Activated CD4-positive, CD25-positive, alpha-beta regulatory T cell treated with anti-CD3 and anti-CD28 coated beads, Interleukin-2, amount 50 U/mL, for 72 hours (primary cell): ENCODE measurements at places on chromosomes 3 and 15.

GRCh38 chr15:88269356-88270062, 13.0 kb upstream of the NTRK3 start:
- no peak for DNase-seq

GRCh38 chr15:31598620-31599019, 272.0 kb downstream of the KLF13 start:
- DNase-seq, result no peak

DNA sequence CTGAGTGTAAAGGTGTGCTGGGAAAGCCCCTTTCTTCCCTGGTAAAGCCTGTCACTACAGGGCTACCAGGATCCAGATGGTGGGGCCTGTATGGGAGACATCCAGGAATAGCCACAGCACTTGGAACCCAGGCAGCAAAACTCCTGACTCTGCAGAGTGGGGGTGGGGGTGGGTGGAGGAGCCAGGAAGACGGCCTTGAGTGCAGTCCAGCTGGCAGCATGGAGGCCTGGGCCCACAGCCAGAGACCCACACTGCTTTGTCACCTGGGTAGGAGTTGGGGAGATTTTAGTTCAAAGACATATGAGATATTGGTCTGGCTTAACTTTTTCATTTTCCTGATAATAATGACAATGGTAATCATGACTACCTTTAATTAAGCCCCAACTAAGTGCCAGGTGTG, 116.7 kb upstream of the MRPS22 start:
- no peak for DNase-seq

- no peak for DNase-seq
Observed at GRCh38 chr15:65056868-65057548, 10.8 kb downstream of the RASL12 start.

DNA sequence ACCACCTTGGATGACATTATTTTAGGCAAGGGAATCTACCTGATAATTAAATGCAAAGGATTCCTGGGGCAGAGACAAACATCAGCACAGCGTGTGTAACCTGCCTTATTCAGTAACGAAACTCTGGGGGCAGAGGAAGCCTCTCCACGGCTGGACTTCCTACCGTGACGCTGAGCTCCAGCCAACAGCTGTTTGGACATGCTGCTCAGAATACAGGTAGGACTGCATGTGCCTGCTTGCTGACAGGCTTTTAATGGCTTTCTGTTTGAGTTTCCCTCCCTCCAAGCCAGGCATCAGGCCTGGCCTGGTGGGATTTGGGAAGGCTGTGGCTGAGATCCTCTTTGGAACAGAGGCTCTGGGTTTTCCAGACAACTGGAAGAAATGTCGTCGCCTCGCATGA, 150.6 kb downstream of the ADAMTS17 start:
- DNase-seq, result no peak

DNA sequence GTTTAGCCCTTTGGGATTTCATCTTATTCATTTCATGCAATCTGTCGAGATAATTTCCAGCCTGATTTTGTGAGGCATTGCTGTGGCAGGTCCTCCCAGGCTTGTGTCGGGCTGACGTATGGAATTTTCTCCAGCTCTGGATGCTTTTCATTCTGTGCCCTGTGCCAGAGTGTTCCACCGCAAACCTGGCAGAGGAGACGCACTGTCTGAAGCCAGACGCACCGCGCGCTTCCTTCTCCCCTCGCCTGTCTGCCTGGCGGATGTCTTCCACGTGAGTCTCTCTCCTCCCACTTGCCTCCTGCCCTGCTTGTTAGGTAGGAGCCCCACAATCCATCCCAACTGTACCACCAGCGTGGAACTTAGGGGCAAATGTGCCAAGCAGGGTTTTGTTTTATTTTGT, 20.1 kb upstream of the GLCE start:
- DNase-seq, result no peak

GRCh38 chr3:190525634-190526033, 11.7 kb downstream of the IL1RAP start:
- DNase-seq, result no peak

DNA sequence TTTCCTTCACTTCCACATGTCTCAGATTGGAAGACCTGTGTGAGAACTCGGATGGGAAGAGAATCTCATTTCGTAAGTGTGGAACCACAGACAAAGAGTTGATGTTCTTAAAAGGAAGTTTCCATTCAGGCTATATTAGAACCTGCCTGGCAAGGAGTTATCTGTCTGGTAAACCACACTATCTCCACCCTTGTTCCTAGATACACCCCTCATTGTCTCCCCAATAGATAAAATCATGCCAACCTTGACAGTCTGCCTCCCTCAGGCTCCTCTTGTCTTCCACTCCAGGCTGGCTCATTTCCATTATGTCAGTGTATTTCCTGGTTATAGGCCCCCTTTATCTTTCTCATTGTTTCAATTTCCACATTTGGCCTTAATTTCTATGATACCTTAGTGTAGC, 89.2 kb downstream of the TMEM108 start:
- DNase-seq, result no peak

DNA sequence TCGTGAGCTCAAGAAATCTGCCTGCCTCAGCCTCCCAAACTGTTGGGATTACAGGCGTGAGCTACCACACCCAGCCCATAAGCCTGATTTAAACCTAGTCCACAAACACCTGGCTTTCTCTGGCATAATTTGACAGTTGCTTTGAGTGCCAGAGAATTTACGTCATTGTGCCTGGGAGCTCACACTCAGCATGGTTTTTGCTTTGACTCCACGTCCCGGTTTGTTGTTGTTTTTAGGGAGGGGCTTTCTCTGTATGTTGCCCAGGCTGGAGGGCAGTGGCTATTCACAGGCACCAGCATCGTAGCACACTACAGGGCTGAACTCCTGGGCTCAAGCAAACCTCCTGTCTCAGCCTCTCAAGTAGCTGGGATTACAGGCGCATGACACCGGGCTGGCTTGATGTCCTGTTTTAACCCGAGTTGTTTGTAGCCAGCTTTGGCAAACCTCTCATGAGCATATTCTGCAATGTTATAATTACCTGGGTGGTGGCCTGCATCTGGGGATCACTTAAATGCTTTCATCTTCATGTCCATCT, 32.7 kb downstream of the CEMIP start:
- DNase-seq, result no peak

GRCh38 chr3:59777667-59778077, 727.8 kb upstream of the CFAP20DC start:
- DNase-seq, result no peak

DNA sequence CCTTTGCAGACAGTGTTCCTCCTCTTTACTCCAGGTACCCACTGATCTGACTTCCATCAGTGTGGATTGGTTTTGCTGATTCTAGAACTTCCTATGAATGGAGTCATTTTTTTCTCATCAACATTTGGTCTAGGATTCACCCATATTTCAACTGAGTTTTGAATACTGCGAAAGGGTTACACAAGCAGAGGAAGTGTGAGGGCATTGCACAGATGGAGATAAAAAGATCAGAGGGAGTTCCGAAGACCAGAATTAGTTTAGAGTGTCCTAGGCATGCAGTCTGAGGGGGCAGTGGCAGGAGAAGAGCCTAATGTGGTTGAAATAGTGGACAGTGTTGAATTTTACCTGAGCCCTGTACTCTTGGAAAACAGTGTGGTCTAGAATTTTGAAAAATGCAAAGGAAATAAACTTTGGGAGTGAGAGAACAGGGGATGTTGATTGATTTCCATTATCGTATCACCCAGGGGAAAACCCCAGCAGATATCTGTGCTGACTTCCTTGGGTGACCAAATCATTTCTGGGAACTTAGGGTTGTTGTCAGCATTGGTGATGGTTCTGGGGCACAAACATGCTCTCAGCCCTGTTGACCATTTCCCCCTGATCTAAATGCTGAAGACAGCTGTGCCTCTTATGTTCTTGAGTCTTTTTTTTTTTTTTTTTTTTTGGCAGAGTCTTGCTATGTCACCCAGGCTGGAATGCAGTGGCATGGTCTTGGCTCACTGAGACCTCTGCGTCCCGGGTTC, 327.4 kb upstream of the LRRFIP2 start:
- DNase-seq, result no peak

- DNase-seq, result no peak
Observed at GRCh38 chr15:69731081-69731330, 278.4 kb downstream of the RPLP1 start.

DNA sequence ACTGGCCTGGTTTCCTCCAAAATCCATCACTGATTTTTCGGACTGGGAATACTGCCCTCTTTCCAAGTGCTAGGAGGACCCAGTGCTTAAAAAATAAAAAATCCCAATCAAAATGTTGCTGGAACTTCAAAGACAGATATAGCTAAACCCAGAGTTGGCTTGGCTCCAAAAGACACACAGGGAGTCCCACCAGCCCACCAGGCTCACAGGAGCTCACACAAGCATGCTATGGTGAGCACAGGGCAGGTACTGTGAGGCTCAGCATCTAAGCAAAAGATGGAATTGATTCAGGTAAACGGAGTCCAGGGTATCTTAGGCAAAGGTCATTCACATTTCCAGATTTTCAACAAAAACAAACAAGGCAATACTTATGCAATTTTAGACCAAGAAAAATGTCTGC, 3.7 kb downstream of the TRANK1 start:
- DNase-seq, result no peak

DNA sequence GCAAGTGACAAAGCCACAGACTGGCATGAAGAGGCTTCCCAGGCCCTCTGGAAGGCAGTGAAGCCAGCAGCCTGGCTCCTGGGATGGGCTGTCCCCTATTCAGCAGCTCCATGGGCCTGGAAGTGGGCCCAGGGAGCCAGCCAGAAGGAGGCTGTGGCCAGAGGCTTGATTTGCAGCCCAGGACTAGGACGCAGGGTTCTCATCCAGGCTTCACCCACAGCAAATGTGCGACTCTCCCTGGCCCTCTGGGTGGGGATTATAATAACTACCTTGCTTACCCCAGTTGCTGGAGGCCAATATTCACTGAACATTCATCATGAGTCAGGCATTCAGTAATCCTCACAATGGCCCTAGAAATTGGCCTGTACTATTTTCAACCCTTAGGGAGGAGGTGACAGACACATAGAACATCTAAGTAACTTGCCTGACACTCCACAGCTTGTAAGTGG, 24.6 kb upstream of the SRP14 start:
- DNase-seq, result no peak

- no peak for DNase-seq
Observed at GRCh38 chr3:193971261-193971751, 164.6 kb upstream of the HES1 start.

GRCh38 chr3:119187266-119187665, 13.9 kb downstream of the UPK1B start:
- DNase-seq, result no peak

DNA sequence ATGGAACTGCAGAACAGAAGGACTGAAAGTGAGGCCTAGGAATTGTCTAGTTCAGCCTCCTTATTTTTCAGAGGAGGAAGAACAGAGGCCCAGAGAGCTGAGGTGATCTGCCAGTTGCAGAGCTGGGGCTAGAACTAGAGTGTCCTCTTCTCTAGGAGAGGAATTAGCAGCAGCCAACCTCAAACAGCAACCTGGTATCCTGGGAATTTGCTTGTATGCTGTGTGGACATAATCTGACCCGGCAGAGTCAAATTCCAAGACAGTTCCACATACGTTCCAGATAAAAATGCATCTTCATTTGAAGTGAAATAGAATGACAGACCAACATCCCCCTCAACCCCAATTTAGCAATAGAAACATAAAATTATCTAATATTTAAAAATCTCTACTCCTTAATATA, 13.5 kb upstream of the TSC22D2 start:
- no peak for DNase-seq

GRCh38 chr3:105837143-105837740, 31.6 kb downstream of the CBLB start:
- DNase-seq, result no peak

DNA sequence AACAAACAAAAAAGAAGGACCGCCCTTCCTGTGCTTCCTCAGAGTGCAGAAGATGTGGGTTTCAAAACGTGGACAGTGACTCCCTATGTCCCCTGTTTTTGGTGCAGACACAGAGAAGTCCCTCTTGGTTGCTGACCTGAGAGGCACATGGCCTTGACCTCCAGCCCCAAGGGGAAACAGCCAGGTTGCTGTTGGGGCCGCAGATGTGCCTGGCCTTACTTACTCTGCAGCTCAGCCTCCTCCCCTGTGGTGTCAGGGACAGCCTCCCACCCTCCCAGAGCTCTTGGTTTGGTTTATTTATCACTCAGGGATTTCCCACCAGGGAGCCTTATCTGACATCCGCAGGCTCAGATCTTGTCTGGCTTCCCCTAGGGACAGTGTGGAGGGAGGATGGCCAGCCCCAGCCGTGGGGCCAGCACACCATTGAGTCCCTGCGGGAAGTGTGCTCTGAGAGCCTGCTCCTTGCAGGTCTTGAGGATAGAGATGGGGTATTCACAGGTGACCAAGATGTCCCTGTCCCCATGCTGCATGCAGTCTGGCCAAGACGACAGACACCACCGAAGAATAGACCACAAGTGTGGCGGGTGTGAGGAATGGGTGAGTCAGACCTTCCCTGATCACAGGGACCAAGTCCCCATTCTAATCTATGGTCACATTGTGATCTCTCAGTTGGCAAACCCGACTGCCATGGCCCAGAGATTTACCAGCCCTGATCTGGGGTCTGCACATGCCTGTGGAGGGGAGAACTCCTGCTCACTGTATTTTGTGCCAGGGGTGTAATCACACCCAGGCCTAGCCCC, 134.3 kb upstream of the ABHD17C start:
- no peak for DNase-seq

DNA sequence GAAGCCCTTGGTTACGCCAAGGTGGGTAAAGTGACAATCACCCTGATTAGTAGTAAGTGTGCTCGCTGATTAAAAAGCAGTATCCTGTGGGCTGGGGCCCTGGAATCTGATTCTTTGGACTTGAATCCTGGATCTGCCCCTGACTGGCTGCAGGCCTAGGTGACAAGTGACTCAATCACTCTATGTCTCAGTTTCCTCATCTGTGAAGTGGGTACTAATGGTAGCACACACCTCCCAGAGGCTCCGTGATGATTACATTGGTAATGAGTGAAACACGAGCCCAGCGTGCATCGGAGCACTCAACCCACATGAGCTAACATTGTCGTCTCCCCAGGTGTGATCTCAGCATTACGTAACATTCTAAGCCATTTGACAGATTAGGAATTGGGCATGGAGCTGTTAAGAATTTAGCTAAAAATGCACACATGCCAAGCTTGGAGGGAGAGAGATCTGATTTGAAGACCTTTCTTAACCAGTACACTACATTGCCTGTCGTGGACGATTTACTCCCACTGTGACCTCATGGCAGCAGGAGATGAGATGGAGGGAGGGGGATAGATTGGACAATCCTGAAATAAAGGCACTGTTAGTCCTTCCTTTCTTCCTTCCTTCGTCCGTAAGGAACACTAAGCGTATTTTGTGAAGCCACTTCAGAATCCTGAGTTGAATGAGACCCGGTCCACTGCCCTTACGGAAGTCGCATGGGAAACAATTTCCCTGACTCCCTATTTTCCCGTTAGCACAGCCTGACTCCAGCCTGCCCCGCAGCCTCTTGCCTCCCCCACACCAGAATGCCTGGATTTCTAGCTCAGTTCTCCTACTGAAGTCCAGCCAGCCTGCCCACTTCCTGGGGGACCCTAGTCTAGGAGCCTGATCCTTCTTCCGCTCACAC, 32.1 kb downstream of the MGLL start:
- no peak for DNase-seq

DNA sequence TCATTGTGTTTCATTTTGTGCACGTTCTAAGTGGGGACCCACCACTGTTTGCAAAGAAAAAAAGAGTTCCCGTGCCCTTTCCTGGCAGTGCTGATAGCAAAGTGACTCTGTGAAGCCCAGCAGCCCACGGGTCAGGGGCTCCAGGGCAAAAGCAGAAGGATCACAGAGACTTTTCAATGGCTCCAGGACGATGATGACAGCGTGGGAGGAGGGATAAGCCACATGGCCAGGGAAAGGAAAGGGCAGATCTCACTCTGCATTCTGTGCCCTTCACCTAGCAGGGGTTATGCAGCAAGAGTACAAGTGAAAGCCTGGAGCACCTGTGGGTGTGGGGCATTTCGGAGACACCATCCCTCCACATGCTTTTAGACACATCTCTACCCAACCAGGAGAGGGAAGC, 35.4 kb downstream of the SEMA5B start:
- no peak for DNase-seq
